Stimulated activated CD4-positive, alpha-beta T cell treated with anti-CD3 and anti-CD28 coated beads, TNF-alpha, amount 100 ng/mL, for 48 hours (primary cell): ENCODE measurements at places on chromosomes 2 and 18.

DNA sequence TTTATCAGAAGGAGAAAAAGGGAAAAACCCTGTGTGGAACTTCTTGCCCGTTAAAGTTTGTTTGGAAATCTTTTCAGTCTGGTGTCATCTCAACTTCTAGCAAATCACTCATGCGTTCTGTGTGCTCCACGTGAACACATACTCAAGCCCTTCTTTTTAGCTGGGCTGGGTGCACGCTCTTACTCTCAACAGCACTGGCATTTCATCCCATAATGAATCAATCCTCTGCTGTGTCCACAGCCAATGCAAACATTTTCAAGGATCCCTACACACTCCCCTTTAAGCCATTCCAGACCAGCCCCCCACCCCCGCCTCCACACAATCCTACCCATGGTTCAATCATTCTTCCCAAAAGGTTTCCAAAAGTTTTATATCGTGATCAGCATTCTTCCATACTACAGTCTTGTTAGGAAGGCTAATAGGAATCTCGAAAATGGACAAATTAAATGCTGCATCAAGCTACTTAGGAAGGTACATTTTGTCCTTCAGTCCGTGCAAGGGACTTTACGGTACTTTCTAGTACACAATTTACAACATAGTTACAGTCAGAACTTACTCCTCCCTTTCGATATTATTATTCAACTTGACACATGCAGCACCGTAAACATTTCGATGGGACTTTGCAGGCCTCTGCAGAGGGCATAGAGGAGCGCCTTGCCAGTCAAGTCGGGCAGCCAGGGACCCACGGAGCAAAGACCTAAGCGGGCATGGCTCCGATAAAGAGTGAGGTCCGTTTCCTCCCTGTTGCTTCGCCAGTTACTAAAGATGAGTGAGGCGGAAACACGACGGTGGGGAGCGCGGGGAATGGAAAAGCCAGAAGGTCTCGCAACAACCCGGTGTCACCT lies 1.4 kb downstream of the PTGR3 start:
- no peak for DNase-seq

GRCh38 chr2:201858281-201859184 lies 52.2 kb downstream of the CDK15 start:
- DNase-seq: no peak

DNA sequence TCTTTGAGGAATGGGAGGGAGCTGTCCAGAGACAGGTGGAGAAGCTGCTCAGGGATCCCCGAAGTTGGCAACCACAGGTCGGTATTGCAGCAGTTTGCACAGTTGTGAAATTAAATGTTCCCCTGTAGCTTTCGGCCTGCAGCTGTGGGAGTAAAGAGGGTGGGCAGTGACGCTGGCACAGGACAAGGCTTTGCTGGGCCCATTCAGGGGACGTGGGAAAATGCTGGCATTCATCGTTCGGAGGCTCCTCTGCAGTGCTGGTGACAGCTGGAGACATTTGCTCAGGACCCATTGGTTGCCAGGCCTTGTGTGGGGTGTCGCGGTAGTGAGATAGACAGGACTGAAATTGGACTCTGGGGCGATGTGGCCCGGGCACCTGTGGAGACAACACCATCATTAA lies 173.7 kb downstream of the MYCN start:
- DNase-seq: no peak

DNA sequence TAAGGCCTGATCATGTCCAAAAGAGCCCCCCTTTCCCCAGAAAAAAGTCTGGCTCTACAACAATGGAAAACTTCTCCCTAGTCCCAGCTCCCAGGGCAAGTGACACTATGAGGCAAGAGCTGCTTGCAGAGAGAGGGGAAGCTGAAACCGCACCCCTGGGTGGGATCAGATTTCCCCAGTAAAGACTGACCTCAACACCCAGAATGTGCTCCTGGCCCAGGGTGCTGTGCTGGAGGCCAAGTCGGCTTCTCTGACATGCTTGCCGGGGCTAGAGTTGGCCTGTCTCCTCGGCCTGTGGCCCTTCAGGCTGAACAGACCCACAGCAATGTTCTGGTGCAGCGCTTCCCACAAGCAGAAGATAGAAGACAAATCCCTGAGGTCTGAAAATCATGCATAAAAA lies 18.4 kb upstream of the ST8SIA3 start:
- no peak for DNase-seq

- no peak for DNase-seq
These were observed 442.5 kb downstream of the LRATD1 start for GRCh38 chr2:15074751-15075700.
